ENCODE measurements at places on chromosomes 13 and 19. TPM values are rescaled to one million over a fixed set of nuclear protein-coding genes. Genes with fewer than 3 reads are reported as not detected.

- H3K27me3 ChIP-seq, result peaks cover 3% of the 10 kb centered on the region
- DNase-seq, result no peak
- no peak overlapping the region for H3K4me3 ChIP-seq
- no peak overlapping the region for H3K27ac ChIP-seq
- no peaks in the 10 kb centered on the region for H3K4me1 ChIP-seq
Observed at GRCh38 chr13:83929157-83929556, 46.9 kb upstream of the SLITRK1 start.

- H3K27me3 ChIP-seq, result no peaks in the 10 kb centered on the region
- no peak overlapping the region for H3K27ac ChIP-seq
- H3K4me1 ChIP-seq, result peaks cover 17% of the 10 kb centered on the region
Observed at GRCh38 chr13:26953291-26953690, 192.7 kb upstream of the GPR12 start.

DNA sequence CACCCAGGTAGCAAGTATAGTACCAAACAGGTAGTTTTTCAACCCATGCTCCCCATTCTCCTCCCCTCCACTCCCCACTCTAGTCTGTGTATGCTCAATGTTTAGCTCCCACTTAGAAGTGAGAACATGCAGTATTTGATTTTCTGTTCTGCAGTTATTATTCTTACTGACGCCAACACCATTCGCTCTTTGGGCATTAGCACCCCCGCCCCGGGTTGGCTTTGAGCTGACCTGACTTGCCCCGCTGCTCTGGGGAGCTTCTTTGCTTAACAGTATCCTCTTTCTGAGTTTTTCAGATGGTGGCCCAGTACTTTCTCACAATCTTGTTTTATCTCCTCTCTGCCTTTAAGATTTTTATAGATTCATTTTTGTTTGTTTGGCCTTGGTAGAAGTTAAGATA is 138.7 kb downstream of the CRYL1 start:
- no peaks in the 10 kb centered on the region for H3K36me3 ChIP-seq
- H3K27me3 ChIP-seq, result no peaks in the 10 kb centered on the region
- no peak overlapping the region for H3K4me3 ChIP-seq
- no peak overlapping the region for H3K27ac ChIP-seq
- no peak for DNase-seq
- H3K4me1 ChIP-seq, result no peaks in the 10 kb centered on the region

GRCh38 chr13:41588899-41589298 is 131.5 kb downstream of the RGCC start:
- peaks cover 10% of the 10 kb centered on the region for H3K36me3 ChIP-seq
- DNase-seq, result no peak
- H3K4me1 ChIP-seq, result no peaks in the 10 kb centered on the region
- H3K27me3 ChIP-seq, result no peaks in the 10 kb centered on the region

GRCh38 chr13:34153428-34154180 is 335.7 kb downstream of the RFC3 start:
- H3K36me3 ChIP-seq, result no peaks in the 10 kb centered on the region
- no peaks in the 10 kb centered on the region for H3K27me3 ChIP-seq
- no peak overlapping the region for H3K4me3 ChIP-seq
- no peak overlapping the region for H3K27ac ChIP-seq

GRCh38 chr19:5397804-5398692 is 57.2 kb upstream of the ZNRF4 start:
- H3K27ac ChIP-seq, result no peak overlapping the region
- no peaks in the 10 kb centered on the region for H3K36me3 ChIP-seq
- no peak for DNase-seq
- H3K4me3 ChIP-seq, result no peak overlapping the region
- peaks cover 10% of the 10 kb centered on the region for H3K27me3 ChIP-seq

GRCh38 chr13:113232208-113233003 is 23.0 kb downstream of the CUL4A start:
- no peak overlapping the region for H3K4me3 ChIP-seq
- no peaks in the 10 kb centered on the region for H3K27me3 ChIP-seq
- no peak overlapping the region for H3K27ac ChIP-seq
- H3K36me3 ChIP-seq, result peaks cover 11% of the 10 kb centered on the region

GRCh38 chr13:21006141-21007005 is 55.0 kb downstream of the LATS2 start:
- no peak overlapping the region for H3K4me3 ChIP-seq
- H3K27ac ChIP-seq, result no peak overlapping the region
- no peaks in the 10 kb centered on the region for H3K27me3 ChIP-seq
- no peak for DNase-seq
- H3K4me1 ChIP-seq, result peaks cover 7% of the 10 kb centered on the region

GRCh38 chr19:10796653-10797052 is 39.4 kb downstream of the TMED1 start:
- peaks cover 69% of the 10 kb centered on the region for H3K36me3 ChIP-seq
- H3K4me1 ChIP-seq, result no peaks in the 10 kb centered on the region

- no peaks in the 10 kb centered on the region for H3K36me3 ChIP-seq
- no peak overlapping the region for H3K4me3 ChIP-seq
- no peaks in the 10 kb centered on the region for H3K4me1 ChIP-seq
- DNase-seq, result no peak
- no peak overlapping the region for H3K27ac ChIP-seq
Observed at GRCh38 chr13:99331881-99332293, 24.7 kb upstream of the GPR183 start.

- H3K4me3 ChIP-seq, result no peak overlapping the region
- H3K36me3 ChIP-seq, result peaks cover 13% of the 10 kb centered on the region
- no peak for DNase-seq
- no peaks in the 10 kb centered on the region for H3K4me1 ChIP-seq
Observed at GRCh38 chr19:41420101-41420880, 6.9 kb downstream of the B3GNT8 start.

DNA sequence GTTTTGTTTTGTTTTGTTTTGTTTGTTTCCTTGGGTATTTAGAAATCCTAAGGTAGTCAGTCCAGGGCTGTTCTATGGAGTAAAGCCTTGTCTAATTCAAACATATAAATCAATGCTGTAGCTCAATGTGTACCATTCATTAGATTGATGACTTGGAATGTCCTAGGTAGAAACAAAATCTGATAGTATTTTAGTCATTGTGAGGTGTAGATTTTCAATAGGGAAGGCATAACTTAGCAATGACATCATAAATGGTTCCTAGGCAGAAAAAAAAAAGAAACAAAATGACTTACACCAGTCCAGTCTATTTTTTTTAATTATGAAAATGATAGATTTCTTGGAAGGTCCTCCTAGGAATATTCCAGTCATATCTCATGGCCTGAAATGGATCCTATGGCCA is 189.9 kb downstream of the SPRY2 start:
- H3K4me1 ChIP-seq, result no peaks in the 10 kb centered on the region
- no peaks in the 10 kb centered on the region for H3K27me3 ChIP-seq
- no peak for DNase-seq
- H3K4me3 ChIP-seq, result no peak overlapping the region
- no peaks in the 10 kb centered on the region for H3K36me3 ChIP-seq

DNA sequence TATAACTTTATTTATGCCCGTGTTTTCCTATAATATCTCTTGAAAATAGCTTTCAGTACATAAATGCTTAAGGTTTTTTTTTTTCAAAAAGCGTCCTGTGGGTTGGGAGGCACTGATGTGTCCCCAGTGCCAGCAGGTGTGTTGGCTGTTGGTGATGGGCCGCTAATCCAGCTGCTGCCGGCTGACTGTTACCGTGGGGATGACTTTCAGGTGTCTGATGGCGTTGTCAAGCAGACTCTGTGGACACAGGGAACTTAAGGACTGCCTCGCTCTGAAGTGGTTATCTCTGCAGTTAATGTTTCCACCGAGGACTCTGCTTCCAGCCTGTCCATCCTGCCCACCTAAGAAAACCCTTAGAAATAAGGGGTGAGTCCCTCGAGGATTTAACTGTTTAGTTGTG is 94.5 kb downstream of the ANKRD10 start:
- no peaks in the 10 kb centered on the region for H3K27me3 ChIP-seq
- no peak overlapping the region for H3K27ac ChIP-seq
- H3K4me1 ChIP-seq, result peaks cover 3% of the 10 kb centered on the region
- H3K36me3 ChIP-seq, result no peaks in the 10 kb centered on the region
- no peak overlapping the region for H3K4me3 ChIP-seq

DNA sequence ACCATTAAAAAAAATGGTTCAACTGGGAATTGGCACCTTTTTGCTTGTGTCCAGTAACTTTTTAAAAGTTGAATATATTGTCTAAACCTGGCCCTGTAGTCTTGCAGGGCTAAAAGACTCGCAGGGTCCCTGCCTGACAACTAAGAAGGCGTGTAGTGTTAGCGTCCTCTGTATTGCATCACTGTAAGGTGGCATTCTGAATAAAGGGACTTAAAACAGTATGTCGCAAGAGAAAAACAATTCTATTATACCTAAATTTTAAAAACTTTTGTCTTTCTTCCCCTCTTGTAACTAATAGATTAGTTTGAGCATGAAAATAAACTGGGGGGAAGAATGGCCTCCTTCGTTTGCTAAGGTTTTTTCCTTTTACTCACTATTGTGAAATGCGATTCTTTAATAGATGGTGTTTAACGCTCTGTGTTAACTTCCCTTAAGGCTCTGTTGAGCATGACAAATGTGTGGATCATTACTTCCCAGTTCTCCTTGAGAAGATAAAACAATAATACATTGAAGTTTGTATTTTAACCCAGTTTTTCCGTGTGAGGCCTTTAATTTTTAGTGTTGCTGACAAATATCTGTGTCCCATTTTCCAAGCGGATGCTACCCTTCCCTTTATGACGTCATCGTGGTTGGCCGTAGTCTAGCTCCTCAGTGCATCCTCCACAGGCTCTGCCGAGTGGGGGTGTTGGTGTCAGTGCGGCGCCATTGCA is 134.6 kb downstream of the KATNAL1 start:
- H3K27ac ChIP-seq, result no peak overlapping the region
- no peaks in the 10 kb centered on the region for H3K36me3 ChIP-seq
- H3K27me3 ChIP-seq, result no peaks in the 10 kb centered on the region
- no peak overlapping the region for H3K4me3 ChIP-seq
- no peak for DNase-seq
- no peaks in the 10 kb centered on the region for H3K4me1 ChIP-seq

DNA sequence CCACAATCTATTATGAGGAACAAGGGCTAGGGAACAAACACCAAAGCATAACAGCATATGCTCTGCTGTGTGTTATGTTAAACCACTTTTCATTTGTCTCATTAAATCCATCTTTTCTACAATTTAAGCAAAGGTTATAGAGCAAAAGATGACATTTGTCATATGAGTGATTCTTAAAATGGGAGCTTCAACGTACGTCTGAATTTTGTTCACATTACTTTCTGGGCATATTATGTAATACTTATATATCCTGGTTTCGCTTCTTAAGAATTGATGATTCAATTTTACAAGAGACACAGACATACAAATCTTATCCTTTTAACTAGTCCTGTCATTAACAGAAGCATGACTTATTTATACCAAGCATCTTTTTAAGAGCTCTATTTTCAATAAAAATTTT is 3.3 kb upstream of the TPP2 start:
- no peak for DNase-seq
- no peaks in the 10 kb centered on the region for H3K36me3 ChIP-seq
- peaks cover 27% of the 10 kb centered on the region for H3K4me1 ChIP-seq
- H3K27ac ChIP-seq, result no peak overlapping the region
- no peaks in the 10 kb centered on the region for H3K27me3 ChIP-seq

- no peaks in the 10 kb centered on the region for H3K36me3 ChIP-seq
- H3K27me3 ChIP-seq, result no peaks in the 10 kb centered on the region
- no peak overlapping the region for H3K27ac ChIP-seq
- H3K4me1 ChIP-seq, result no peaks in the 10 kb centered on the region
- H3K4me3 ChIP-seq, result no peak overlapping the region
- no peak for DNase-seq
Observed at GRCh38 chr19:3302755-3303154, 63.6 kb upstream of the NFIC start.

GRCh38 chr13:45402641-45403040 is 15.5 kb downstream of the SLC25A30 start:
- DNase-seq, result no peak
- no peaks in the 10 kb centered on the region for H3K4me1 ChIP-seq
- H3K27me3 ChIP-seq, result no peaks in the 10 kb centered on the region
- no peak overlapping the region for H3K27ac ChIP-seq
- peaks cover 80% of the 10 kb centered on the region for H3K36me3 ChIP-seq

DNA sequence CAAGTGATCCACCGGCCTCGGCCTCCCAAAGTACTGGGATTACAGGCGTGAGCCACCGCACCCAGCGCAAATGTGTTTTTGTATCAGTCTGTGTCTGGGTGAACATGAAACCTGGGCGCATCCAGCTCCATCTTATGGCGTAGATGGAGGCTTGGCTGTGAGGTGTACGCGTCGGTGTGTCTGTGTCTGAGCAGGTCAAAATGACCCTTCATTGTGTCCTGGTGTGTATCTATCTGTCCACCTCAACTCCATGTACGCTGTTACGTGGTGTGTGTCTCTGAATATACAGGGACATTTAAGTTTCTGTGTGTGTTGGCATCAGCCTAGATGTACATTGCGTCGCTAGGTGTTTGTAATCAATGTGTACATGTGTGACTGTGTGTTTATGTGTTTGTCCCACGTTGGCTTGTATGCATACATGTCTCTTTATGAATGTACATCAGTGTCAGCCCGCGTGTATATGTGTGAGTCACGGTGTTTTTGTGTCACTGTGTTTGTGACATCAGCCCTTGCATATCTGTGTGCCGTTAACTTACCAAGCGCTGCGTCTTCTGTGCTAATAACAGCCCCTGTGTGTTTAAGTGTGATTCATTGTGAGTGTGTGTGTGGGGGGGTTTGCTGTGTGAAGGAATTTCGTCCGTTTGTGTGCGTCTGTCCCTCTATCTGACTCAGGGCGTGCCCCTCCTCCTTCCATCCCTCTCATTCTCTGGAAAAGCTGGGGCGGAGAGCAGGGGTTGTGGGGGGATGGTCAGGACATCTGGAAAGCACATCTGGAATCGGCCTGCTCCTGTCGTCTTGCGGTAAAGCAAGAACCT is 6.4 kb downstream of the AXL start:
- no peaks in the 10 kb centered on the region for H3K27me3 ChIP-seq
- H3K4me3 ChIP-seq, result no peak overlapping the region
- H3K27ac ChIP-seq, result peak overlapping the region; percentile 68
- H3K36me3 ChIP-seq, result no peaks in the 10 kb centered on the region
- no peak for DNase-seq
- H3K4me1 ChIP-seq, result peaks cover 10% of the 10 kb centered on the region

- H3K27me3 ChIP-seq, result no peaks in the 10 kb centered on the region
- DNase-seq, result no peak
- H3K4me3 ChIP-seq, result peak overlapping the region; percentile 91
- peak overlapping the region; percentile 98 for H3K27ac ChIP-seq
- H3K4me1 ChIP-seq, result peaks cover 5% of the 10 kb centered on the region
Observed at GRCh38 chr19:34733266-34733745, 737 bp upstream of the ZNF181 start.

The C1QTNF9 gene
- total RNA-seq, result 0.25 TPM

The SIGLEC9 gene
- total RNA-seq, result 4.8 TPM

The NCR1 gene
- total RNA-seq, result 1.8 TPM

The NLRP11 gene
- total RNA-seq, result not detected

The RNF225 gene
- total RNA-seq, result not detected

The S1PR5 gene
- 0.56 TPM for total RNA-seq

The FFAR1 gene
- total RNA-seq, result not detected

The RPS19 gene
- 275 TPM for total RNA-seq

The NAPSA gene
- 0.28 TPM for total RNA-seq

The RUBCNL gene
- total RNA-seq, result 4.2 TPM

The PSG5 gene
- not detected for total RNA-seq

The NOVA2 gene
- total RNA-seq, result 1.6 TPM

The HIF3A gene
- total RNA-seq, result 5.7 TPM

The PSMC4 gene
- total RNA-seq, result 88.7 TPM

Measured in liver (tissue), 10 donors.